Stromal cell of bone marrow (primary cell): ENCODE measurements at places on chromosomes 2 and 18.

GRCh38 chr2:128196471-128196931, 105.5 kb downstream of the UGGT1 start:
- DNase-seq = no peak

DNA sequence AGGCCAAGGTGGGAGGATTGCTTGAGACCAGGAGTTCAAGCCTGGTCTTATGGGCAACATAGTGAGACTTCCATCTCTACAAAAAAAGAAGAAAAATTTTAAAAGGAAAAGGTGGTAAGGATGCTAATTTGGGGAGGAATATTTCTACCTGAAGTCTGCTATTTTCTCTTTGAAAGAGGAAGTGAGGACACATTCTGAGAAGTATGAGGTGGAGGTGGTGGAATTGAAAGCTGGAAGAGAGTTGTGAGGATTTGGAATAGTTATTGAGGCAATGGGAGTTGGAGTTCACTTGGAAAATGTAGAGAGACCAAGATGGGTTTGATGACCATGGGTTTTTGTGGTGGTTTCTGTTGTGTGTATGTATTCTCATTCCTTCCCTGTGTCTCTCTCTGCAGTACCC, 29.3 kb downstream of the EML4 start:
- no peak for DNase-seq

- DNase-seq = no peak
These were observed 372.8 kb upstream of the RAB6C start for GRCh38 chr2:129606496-129607270.

DNA sequence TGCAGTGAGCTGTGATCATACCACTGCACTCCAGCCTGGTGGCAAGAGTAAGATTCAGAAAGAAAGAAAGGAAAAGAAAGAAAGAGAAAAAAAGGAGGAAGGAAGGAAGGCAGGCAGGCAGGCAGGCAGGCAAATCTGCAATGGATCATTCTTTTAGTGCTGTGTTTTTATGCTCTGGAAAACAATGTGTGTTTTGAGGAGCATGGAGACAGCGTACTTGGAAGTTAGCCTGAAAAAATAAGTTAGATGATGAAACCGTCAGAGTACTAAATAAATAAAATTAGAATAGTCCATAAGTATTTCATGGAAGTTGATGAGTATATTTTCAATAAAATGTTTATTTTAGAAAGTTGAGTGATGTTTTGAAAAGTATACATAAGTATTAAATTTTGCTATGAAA, 366.4 kb upstream of the CDH20 start:
- peak; percentile 18 for DNase-seq

GRCh38 chr2:231565887-231566594, 26.6 kb upstream of the TEX44 start:
- DNase-seq = no peak

DNA sequence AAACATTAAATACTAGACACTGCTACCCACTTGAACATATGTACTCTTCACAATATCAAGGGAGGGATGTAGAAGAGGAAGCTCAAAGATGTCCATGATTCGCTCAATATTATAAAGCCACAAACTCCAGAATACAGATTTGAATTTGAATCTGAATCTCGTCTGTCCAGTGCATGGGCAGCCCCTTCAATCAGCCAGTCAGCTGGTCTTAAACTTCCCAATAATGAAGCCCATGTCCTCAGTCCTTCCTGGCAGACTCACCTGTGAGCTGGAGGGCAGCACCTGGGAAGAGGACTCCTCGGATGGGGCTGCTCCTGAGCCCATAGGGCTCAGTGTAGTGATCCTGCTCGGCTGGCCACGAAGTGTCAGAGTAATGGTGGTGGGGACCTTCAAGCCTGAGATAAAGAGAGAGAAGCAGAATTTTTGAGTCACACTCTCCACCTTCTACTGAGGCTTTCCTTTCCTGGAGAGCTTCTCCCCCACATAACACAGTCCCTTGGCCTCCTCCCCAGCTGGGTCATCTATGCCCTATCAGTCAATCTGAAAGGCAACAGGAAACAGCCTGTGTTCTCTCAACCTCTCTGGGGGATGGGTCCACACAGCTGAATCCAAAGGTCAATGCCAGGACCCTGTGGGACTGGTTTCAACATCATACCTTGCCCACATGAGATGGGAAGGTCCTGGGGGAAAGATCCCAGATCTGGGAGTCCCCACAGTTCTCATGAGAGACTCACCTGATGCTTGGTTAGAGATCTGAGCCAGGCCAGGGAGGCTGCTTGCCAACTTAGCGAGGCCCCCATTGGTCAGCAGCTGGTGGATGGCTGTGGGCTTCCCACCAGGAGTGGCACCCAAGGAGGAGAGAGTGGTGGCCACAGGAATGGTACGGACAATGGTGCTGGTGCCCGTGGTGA, 36.5 kb downstream of the KANSL3 start:
- DNase-seq = no peak

DNA sequence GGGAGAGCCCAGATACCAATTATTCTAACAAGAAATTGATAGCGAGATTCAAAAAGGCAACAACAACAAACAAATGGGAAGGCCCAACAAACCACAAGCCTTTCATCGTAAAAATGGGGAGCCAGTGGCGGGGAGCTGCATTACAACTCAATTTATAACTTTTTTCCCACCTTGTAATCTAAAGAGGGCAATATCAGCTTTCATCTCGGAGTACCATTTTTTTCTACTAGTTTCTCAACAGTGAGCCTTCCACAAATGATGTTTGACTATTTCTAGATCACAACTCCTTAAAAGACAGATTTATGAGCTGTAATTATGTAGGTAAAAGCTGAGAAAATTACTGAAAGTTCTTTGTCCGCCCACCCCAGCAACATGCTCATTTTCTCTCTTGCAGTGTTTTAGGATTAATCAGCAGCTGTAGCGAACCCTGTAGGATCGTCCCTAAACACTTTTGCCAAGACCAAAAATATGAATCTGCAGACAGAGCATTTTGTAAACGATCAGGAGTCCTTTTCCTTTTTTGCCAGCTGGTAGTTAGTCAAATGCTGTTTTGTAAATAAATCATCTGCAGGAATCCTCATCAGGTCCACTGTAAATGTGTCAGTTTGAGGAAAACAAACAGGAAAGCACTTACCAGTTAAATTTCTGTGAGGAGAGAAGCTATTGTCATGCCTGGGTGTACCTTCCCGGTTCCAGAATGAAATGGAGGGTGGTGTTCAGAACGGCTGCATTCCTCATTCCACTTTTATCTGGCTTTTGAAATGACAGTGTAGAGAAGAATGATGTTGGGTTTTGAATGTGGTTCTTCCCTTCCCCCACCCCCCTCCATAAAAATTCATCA, 53.2 kb downstream of the EEF1B2 start:
- DNase-seq = peak; percentile 55

DNA sequence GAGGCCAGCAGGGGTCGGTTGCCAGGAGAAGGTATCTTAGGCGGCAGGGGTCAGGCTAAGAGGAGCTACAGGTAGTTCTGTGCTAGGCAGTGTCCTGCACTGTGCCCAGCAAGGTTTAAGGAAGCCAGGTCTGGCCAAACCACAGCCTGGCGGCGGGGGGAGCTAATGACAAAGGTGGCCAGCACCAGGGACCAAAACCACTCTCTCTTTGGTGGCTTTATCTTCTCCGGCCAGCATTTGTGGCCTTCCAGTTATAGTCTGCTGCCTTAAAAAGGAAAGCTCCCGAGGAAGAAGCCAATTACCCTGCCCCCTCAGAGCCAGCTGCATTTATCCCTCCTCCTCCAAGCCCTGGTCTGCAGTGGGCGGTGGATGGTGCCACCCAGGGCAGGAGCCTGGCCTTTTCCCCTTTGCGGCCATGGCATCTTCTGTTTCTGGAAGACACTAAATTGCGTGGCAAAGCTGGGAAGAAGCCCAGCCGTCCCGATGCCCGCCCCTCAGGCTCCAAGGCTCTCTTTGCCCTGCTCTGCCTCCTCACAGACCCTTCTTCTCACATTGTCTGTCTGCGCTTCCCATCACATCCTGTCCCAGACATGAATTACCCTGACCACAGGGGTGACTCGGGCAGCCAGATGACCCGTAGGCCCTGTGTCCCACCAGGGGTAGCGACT, 94.6 kb downstream of the EN1 start:
- no peak for DNase-seq

DNA sequence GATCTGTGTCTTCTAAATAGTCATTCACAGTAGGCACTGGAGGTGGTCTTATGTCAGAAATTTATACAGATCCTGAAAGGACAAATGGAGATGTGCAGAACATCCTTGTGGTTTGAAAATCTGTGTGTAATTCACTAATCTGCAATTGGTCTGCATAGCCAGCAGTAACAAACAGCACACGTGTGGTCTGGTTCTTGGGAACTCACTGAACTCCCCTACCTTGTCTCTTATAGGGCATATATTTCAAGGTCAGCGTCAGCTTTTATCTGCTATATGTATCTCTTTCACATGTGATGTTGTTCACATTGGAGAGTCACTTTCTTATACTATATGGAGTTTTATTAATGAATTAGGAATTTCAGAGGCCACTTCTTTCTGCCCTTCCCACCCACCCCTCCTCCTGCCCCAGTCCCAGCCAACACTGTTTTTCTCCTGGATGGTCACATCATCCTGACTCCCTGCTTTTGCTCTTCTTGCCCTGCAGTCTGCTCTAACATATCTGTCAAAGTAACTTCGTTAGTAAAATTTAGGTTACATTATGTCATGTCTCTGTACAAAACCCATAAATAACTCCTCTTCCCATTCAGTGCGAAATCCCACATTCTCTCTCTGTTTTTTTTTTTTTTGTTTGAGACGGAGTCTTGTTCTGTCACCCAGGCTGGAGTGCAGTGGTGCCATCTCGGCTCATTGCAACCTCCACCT, 35.4 kb upstream of the CABYR start:
- no peak for DNase-seq

- no peak for DNase-seq
These were observed 26.5 kb upstream of the MCFD2 start for GRCh38 chr2:46942143-46942526.

GRCh38 chr2:12045864-12046291, 299.4 kb downstream of the LPIN1 start:
- DNase-seq = no peak

- no peak for DNase-seq
These were observed 184.4 kb downstream of the CNTNAP5 start for GRCh38 chr2:124209441-124209840.

DNA sequence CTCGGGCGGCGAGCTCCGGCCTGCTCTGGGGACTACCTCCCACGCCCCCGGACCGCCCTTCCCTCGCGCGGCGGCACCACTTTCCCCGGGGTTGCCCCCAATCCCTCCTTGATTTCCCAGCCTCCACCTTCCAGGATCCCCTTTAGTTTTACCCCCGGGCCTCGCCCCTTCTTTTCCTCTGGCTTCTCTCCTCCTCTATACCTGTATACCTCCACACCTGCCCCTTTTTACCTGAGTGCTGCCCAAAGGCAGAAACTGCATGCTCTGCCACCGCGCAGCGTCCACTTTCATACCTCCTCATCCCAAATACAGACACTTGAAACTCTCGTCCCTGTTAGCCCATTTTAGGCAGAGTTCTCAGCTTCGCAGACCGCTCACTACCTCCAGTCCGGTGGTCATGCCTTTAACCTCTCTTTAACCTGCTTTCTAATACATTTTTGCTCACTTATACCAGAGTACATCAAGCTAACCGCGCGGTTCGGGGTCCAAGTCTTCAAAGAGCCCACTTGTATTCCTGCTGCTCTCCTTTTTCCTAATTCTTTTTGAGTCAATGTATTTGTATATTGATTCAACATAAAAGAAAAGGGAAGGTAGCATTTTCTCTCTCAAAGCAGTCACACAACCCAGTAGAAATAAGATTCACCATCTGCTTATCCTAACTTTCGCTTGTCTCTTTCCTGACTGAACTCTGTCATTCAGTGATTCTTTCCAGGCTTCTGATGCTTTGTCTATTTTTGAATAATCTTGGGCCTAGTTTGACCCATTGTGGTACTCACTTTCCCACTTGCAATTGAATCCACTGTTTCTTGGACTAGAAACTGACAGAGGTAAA, 901 bp downstream of the SPOPL start:
- DNase-seq = no peak

GRCh38 chr2:191738667-191739066, 60.7 kb downstream of the NABP1 start:
- no peak for DNase-seq
